HFFc6 (cell line): ENCODE measurements at places on chromosomes 7 and 10.
A peak's percentile ranks its signal among the peaks of the same experiment; 100 is the strongest.

DNA sequence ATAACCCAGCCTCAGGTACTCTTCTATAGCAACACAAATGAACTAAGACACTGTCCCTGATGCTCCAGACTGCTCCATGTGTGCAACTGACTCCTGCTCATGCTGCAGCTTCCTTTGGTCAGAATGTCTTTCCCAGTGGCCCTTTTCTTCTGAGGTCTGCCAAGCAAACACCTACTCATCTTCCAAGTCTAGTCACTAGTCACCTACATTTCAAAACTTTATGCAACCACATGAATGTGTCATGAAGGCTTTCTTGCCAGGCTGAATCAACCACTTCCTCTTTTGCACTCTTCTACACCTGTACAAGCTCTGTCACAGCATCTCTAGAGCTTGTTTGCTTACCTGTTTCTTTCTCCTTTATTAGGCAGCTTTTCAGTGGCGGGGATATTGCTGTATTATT is 75.8 kb downstream of the LSMEM1 start:
- no peak for DNase-seq

GRCh38 chr7:106021151-106022067 is 58.3 kb downstream of the CDHR3 start:
- peak; percentile 32 for DNase-seq

DNA sequence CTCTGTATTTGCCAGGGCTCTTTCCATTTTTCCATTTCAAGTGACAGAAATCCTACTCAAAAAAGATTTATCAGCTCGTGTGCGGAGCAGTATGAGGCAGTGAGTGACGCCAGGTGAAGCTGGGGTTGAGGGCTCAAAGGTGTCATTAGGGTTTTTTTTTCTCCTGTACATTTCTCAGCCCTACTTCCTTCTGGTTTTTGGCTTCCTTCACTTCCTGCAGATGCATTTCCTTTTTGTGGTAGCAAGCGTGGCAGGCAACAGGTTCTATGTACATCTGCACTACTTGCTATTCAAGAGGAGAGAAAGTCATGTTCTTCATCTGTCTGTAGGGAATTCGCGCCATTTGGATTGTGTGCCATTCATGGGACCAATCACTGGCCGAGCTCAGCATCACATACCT is 52.8 kb upstream of the AOAH start:
- no peak for DNase-seq

- peak; percentile 75 for DNase-seq
Measured at GRCh38 chr7:47285860-47286491, 295.9 kb downstream of the TNS3 start.

DNA sequence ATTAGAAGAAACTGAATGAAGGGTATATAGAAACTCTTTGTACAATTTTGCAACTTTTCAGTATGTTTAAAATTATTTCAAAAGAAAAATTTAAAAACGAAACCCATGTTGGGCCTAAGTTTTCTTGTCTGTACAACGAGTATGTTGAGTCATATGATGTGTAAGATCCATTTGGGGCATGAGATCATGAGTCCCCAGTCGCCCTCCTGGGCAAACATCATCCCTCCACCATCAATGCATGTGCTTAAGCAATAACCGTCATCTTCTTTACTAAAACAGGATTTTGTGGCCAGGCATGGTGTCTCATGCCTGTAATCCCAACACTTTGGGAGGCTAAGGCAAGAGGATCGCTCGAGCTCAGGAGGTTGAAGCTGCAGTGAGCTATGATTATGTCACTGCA is 54.2 kb upstream of the CDCA7L start:
- no peak for DNase-seq

DNA sequence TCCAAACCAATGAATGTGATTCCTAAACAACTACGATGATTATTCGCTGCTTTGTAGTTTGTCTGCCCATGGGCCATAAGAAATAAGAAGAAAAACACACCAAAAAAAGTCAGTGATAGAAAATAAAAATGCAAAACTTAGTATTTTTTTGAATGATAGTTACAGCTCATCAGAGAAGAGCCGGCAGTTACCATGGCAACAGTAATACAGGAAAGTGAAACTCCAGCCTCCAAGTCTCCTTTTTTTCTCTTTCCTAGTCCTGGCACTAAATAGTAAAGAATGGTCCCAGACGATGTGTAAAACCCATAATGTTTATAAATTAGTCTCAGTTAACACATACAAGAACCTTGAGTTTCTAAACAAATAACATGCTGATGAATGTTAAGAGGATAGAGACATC is 21.6 kb upstream of the LHFPL3 start:
- no peak for DNase-seq

DNA sequence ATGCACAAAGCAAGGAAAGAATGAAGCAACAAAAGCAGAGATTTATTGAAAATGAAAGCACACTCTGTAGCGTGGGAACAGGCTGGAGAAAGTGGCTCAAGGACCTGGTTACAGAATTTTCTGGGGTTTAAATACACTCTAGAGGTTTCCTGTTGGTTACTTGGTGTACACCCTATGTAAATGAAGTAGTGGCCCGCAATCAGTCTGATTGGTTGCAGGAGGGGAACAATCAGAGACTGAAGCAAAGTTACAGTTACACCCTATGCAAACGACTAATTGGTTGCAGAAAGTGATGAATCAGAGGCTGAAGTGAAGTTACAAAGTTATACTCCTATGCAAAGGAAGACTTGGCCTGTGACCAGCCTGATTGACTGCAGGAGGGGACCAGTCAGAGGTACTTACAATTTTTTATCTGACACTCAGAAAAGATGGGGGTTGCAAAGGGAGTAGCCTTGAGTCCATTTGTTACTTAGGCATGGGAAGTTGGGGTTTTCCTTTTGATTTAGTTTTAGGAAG is 3.6 kb upstream of the MTPN start:
- peak; percentile 47 for DNase-seq

DNA sequence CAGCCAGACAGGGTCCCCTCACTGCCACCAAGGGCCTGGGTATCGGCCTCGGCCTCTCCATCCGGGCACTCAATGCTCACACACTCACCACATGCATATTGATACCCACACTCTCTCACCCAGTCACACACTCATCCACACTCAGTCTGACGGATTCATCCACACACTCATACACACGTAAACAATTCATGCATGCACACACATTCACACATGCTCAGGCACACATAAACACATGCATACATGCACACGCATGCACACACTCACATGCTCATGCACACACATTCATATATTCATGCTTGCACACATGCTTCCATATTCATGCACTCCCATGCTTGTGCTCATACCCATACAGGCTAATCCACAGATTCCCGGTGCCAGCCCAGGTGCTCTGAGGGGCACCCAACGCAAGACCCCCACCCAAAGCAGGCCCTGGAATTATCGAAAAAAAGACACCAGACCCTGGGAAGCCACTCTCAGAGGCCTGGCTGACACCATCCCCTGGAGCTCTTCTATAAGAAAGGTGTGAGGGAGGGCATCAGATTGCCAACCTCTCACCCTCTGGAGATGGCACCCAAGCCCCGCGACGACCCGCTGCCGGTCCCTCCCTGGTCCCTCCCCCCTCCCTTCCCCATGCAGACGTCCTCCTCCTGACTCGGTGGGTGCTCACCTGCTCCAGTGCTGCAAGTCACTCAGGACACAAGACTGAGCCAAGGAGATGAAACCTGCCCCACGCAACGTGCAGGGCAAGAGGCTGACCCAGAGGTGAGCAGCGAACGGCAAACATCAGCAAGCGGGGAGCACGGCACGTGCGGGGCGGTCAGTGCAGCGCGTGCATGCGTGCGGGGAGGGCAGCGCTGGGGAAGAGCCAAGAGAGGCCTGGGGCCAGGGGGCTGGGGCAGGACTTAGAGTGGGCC is 15.2 kb downstream of the STK32C start:
- no peak for DNase-seq

DNA sequence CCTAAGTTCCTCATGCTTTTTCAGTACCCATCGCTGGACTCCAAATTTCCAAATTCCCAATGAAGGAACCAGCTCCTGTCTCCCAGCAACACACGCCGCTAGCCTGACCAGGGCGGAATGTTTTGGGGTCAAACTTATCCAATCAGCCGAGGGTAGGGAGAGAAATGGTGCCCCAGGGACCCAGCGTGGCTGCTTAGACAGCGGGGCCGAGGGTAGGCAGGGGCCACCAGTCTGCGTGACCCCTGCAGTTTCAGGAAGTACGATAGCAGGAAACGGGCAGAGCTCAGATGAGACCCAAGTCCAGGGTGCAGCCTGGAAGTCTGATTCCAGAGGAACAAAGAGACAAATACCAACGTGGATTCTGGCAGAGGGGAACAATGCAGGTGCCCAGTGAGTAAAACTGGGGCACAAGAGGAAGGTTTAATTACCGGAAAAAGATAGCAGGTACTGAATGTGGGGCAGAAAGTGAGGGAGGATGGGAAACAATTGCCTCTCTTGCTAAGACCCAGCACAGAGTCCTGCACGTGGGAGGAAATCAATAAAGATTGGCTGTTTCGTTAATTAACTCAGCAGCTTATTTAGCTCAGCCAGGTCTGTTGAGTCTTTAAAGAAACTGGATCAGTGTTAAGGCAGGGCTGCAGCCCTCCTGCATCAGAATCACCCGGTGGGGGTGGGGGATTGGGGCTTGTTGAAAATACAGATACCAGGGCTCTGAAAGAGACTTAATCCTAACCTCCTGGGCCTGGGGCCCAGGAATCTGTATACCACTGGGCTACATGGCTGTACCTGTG is 50.4 kb upstream of the NFE2L3 start:
- DNase-seq: no peak

- peak; percentile 40 for DNase-seq
Measured at GRCh38 chr10:57955076-57955475, 312.6 kb downstream of the IPMK start.

DNA sequence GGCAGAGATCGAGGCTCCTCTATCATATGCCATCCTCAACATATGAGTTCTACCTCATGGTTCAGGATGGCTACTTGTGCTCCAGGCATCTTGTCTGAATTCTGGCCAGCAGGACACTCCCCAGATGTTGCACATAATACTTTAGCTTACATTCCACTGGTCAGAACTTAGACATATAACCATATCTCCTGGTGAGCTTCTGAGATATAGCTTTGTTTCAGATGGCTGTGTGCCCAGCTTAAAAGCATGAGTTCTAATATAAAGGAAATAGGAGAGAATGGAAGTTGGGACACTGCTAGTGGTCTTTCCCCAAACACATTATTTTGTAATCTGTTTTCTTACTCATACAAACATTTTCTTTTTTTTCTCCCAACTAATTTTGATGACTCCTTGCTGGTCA is 50.8 kb upstream of the IFRD1 start:
- no peak for DNase-seq

DNA sequence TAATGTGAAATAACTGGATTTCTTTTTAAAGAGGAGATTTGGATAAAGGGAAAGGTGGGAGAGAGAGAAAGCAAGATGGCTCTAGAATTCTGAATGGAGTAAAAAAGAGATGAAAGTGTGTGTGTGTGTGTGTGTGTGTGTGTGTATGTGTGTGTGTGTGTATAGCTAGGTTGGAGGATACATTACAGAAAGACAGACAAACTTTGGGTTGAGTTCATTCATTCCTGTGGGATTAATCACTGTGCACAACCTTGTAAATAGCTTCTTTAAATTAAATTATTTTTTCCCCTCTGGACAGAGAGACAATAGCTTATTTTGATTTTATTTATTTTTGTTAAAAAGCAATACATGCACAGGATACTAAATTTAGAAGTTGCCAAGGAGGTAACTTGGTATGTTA is 7.5 kb downstream of the ASB4 start:
- peak; percentile 48 for DNase-seq

DNA sequence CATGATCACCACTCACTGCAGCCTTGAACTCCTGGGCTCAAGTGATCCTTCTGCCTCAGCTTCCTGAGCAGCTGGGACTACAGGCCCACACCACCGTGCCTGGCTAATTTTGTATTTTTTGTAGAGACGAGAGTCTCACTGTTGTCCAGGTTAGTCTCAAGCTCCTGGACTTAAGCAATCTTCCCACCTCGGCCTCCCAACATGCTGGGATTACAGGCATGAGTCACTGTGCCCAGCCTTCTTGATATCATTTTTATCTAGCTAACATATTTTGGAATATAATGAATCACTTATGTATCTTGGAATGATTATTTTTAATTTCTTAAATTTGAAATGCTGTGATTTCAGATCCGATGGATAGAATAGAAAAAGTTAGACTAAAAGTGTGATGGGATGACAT is 18.4 kb downstream of the ARL4A start:
- DNase-seq: no peak

DNA sequence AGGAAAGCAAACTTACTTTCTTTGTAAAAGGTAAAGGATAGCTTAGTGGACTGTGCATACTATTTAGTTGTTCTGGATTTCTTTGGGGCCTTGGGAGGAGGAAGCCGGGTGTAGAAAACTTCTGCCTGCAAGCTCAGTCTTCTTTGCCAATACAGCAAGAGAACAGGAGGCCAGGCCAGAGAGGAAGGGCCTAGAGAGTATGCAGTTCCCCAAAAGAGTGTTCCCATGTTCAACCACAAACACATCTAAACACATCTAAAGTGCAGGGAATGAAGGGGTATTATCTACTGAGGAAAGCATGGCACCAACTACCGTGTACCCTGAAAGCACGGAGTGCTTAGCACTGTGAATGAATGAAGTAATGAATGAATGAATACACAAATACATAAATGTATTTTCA is 11.0 kb downstream of the KIAA1217 start:
- no peak for DNase-seq

GRCh38 chr10:46285300-46285699 is 1.5 kb upstream of the ANTXRL start:
- DNase-seq: no peak

DNA sequence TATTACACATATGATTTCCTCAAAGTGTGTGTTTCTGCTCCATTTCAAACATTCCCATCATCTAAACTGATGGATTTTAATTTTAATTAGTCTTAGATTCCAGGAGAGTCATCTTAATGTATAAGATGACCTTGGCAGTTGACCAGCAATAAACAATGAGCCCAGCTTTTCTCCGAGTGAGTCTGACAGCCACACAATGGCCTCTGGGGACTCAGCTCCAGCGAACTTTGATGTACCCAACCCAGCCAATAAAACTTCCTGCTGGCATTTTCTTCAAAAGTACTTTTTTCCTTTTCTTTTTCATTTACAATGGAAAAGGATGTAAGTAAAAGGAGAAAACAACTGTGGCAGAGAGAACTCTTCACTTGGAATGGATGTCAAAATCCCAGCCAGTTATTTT is 139.1 kb upstream of the CTBP2 start:
- no peak for DNase-seq

GRCh38 chr7:11206177-11206899 is 232.7 kb downstream of the PHF14 start:
- no peak for DNase-seq

DNA sequence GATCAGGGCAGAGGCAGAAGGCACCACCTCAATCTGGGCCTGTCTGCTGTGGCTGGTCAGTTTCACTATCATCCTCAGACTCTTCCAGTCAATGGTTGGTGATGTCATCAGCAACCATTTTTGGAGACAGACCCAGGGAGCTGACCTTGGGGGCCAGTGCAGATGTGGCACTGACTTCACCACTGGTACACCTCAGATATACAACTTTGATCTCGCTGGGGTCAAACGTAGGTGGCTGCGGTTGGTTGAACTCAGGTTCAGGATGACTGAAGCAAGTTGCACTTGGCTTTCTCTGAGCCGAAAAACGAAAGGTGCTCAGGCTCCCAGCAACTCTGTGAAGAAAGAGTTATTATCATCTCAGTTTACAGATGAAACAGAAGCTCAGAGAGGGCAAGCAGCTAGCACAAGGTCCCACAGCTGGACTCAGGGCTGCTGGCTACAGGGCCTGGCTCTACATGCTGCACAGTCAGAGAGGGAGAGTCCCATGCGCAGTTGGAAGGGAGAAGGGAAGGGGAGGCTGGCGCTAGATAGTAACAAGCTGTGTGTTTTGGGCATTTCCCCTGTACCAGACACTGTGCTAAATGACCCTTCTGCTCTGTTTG is 27.2 kb downstream of the ANKRD16 start:
- DNase-seq: no peak
